Fibroblast of lung (primary cell): ENCODE measurements at places on chromosomes 5 and 9. TPM values are rescaled to one million over a fixed set of nuclear protein-coding genes. Genes with fewer than 3 reads are reported as not detected.

Gene FGF18
- 8.0 and 19.3 TPM in 2 replicates for total RNA-seq

Gene PCDHB1
- total RNA-seq, result not detected in 2 replicates

DNA sequence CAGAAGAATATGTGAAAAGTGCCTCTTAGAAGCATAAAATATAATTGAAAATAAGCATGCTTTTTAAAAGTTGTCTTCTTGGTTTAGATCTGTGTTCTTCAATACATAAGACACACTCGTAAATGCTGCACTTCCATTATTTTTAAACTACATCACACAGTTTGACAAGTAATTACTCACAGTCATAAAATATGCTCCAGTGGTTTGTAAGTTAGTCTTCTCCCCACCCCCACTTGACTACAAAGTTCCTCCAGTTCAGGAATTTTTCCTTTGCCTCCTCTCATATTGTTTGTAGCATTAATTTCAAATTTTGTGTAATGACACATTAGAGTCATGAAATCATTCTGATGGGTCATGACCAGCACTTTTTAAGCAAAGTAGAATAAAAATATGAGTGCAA lies 60.3 kb upstream of the PTGER4 start:
- DNase-seq, result no peak

GRCh38 chr9:34580358-34580757 lies 9.2 kb downstream of the CNTFR start:
- DNase-seq, result no peak

- DNase-seq, result no peak
Observed at GRCh38 chr9:70567511-70567910, 153.1 kb upstream of the KLF9 start.

GRCh38 chr5:113804264-113804663 lies 290.8 kb downstream of the YTHDC2 start:
- DNase-seq, result no peak

GRCh38 chr9:3471883-3472282 lies 53.9 kb downstream of the RFX3 start:
- DNase-seq, result no peak

Gene TNFSF15
- 0.26 and 0.33 TPM in 2 replicates for total RNA-seq

DNA sequence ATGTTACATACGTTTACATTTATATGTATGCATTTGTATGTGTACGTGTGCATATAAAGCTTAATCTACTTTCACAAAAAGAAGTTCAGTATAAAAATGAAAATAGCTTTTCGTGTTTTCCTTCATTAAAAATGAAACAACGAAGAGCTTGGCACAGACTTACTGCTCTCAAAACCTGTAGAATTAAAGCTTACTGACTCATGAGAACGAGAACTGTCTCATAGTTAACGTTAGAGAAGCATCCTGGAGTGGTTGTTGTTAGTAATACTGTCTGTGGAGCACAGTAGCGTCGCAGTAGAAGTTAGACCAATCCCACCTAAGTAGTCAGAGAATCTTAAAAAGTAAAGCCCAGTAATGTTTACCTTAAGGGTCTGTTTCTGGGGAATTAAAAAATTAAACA lies 1.3 kb downstream of the MAT2B start:
- DNase-seq, result peak; percentile 75

DNA sequence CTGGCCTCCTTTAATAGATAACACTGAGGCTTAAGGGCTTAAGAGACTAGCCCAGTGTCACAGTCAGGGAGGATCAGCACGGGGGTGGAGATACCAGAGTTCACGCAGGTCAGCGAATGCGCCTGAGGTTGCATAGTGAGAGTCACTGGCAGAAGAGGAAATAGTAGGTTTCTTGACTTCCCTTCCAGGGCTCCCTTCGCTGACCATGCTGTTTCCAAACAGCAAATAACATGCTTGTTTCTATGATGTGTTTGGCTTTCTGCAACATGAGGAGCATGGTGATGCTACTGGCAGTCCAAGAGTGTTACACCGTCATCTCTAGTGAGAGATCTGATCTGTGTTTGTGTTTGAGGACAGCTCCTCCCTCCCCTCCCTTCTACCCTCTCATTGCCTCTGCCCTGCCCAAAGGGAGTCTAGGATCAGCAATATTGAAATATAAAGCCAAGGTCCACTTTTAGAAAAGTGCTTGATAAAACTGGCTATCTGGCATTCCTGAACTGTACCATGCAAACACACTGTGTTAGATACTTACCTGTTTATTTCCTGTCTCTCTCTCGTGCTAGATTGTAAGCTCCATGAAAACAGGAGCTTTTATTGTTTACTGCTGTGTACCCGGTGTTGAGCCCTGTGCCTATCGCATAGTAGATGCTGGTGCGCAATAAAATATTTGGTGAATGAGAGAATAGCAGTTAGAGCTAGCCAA lies 12.3 kb downstream of the TLE4 start:
- DNase-seq, result no peak

Gene COL5A1
- total RNA-seq, result 63.7 and 72.8 TPM in 2 replicates

DNA sequence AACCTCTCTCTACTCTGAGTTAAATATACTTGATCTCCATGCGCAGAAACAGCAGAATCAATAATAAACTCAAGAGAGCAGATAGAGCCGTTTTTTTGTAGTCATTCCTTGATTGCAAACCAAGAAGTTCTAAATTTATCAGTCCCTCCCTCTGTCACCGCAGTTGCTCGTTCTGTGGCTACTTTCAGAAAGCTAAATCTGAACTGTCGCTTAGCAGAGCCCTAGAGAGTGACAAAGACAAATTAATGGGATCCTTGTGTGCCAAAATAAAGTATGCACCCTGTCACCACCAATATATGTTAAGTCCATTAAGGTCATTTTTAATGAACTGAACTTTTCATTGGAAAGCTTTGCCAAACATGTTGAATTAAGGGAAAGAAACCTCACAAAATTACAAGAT lies 218.3 kb downstream of the ADAMTSL1 start:
- no peak for DNase-seq
